ENCODE measurements at places on chromosomes 5 and 9.

DNA sequence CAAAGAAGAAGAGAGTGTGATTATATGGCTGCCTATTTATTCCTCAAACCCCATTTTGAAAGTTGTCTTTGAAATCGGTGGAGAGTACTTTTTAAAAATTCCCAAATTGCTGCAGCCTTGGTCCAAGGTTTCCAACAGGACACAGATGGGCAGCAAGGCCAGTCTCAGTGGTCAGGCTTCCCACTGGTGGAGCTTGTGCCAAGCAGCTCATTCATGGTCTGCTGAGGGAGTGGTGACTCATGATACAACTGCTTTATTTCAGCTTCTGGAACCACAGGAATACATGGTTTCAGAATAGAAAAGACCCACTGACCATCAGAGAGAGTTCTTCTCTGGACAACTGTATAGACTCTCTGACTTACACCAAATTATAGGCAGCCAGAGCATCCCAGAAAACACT is 673.1 kb upstream of the KLF4 start:
- peak; percentile 71 for DNase-seq

DNA sequence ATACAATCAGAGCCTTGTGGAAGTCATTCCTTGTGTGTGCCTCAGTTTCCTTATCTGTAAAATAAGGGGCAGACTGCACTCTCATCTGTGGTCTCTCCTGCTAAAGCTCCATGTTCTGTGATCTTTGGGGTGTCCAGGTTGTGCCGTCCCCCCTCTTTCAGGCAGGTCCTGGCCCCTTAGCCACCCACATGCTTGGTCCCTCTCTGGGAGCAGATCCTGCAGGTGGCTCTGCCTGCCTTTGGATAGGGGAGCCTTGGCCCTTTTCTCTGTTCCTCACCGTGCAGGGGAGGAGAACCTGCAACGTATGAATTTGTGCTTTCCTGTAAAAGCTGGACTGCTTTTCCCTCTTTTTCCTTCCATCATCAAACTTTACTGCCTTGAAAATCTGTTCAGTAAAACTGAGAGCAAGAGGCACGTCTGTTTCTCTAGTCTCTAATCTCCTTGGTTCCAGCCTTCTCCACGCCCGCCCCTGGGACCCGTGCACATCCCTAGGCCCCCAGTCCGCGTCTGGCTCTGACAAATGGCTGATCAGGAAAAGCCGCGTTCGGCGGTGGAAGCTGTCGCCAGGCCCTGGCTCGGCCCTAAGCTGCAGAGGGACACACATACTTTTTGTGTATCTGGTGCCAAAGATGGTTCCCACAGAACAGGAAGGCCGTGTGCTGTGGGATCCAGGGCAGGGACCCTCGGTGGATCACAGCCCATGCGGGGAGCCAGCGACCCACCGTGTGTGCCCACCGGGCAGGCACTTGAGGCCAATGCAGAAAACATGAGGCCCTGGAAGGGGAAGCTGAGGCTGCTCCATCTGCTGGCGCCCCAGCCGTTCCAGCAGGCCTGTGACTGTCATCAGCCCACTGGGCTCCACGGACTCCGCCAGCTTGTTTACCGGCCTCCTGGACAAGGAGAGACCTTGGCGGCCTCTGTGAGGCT is 43.4 kb upstream of the COL5A1 start:
- no peak for DNase-seq

- no peak for DNase-seq
Observed at GRCh38 chr5:68436686-68437520, 221.3 kb downstream of the PIK3R1 start.

DNA sequence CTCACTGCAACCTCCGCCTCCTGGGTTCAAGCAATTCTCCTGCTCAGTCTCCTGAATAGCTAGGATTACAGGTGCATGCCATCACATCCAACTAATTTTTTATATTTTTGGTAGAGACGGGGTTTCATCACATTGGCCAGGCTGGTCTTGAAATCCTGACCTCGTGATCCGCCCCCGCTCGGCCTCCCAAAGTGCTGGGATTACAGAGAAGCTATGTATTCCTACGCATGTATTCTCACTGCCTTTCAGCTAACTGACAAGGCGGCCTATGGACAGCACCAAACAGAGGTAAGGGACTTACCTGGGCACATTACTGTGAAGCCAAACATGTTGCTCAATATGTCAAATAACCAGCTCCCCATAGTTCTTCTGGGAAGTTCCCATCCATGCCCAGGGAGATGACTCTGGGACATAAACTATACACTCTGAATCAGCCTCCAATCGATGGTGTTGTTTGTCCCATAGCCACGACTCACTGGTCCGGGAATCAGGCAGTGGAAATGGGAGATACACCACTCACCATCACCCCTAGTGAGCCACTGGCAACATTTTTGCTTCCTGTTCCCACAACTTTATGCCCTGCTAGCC is 114.6 kb downstream of the SYK start:
- DNase-seq = no peak

- DNase-seq = no peak
Observed at GRCh38 chr9:7177383-7177782, 419.6 kb downstream of the KDM4C start.

GRCh38 chr5:135493406-135494180 is 41.4 kb upstream of the TIFAB start:
- peak; percentile 87 for DNase-seq

Measured in GM03348 (cell line).